ENCODE measurements at places on chromosomes 1 and 21.

DNA sequence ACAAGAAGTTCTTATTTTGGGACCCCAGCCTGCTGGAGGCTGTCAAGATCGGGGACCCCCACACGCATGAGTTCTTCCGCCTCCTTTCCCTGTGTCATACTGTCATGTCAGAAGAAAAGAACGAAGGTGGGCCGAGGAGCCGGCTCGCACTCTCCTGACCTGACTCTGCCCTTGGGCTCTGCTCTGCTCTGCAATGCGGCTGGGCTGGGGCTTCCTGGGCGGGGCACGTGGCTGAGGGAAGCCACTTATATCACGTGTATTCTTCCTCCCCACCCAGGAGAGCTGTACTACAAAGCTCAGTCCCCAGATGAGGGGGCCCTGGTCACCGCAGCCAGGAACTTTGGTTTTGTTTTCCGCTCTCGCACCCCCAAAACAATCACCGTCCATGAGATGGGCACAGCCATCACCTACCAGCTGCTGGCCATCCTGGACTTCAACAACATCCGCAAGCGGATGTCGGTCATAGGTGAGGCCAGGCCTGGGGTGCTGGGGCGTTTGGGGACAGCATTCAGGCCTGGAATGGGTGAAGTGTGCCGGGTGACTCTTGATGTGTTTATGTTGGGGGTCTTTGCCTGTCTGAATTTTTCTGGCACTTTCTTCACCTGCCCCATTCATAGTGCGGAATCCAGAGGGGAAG is 17.6 kb downstream of the ATP8B2 start:
- no peak for DNase-seq

DNA sequence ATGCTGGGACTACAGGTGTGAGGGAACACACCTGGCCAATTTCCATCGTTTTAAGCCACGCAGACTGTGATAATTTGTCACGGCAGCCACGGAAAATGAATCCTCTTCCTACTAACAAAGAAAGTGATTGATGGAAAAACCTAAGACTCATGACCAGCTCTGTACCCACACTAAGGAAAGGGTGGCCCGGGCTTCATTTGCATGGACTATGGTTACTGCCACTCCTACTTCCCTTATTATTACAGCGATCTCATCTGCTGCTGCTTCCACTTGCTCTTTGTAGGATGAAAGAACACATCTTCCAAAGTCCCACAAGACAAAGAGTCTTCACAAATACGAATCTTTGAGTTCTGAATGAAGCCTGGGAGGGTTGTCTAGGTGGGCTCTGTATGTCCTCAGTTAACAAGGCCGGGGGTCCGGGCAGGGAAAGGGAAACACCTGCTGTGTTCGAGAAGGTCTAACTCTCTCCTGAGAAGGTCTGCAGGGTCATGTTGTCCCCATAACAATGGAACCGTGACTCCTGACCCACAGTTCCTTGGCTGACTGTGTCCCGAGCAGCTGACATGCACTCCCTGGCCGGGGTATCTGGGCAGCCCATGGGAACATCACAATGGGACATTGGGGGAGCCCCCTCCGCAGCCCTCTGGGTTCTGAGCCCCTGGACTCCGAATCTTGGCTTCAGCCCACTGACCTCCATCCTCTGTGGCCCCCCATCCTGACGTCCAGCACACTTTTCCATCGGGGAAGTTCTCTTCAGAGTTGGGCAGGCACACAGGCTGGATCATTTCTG is 13.3 kb upstream of the TFF1 start:
- DNase-seq = no peak

DNA sequence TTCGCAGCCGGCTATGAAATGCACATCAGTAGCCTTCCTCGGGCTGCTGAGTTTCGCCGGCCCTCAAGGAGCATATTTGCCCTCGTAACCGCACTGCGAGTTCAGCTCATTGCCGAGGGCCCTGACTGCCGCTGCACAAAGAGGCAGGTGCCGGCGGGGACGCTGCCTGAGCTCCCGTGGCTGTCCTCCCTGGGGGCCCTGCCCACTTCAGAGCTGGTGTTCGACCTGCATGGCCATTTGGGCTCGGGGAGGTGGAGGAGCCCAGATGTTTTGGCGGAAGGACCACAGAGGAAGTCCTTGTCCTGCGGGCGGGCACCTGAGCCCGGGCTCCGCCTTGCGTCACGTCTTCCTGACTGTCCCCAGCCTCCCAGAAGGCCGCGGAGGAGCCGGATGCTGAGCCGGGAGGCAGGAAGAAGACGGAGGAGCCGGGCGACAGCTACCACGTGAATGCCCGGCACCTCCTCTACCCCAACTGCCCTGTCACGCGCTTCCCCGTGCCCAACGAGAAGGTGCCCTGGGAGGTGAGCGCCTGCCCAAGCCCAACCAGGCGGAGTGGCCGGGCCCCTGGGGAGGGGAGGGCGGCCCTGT is 29.9 kb upstream of the LRRC3 start:
- peak; percentile 21 for DNase-seq

DNA sequence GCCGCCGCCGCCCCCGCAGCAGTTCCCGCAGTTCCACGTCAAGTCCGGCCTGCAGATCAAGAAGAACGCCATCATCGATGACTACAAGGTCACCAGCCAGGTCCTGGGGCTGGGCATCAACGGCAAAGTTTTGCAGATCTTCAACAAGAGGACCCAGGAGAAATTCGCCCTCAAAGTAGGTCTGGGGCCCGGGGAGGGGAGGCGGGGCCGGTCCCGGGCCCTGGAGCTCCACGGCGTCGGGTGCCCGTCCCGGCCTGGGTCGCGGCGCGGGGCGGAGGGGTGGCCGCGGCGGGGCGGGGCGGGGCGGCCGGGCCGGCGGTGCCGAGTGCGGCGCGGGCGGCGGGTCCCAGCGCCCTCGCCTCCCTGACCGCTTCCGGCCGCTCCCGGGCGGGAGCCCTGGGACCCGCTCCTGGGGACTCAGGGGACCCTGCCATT is 646 bp downstream of the MAPKAPK2 start:
- DNase-seq = peak; percentile 12

- peak; percentile 91 for DNase-seq
Observed at GRCh38 chr1:26862781-26863684, at the start of gene SFN. SFN (plus strand) TSS chr1:26863149; CDS start chr1:26863213, 64 bp downstream.

DNA sequence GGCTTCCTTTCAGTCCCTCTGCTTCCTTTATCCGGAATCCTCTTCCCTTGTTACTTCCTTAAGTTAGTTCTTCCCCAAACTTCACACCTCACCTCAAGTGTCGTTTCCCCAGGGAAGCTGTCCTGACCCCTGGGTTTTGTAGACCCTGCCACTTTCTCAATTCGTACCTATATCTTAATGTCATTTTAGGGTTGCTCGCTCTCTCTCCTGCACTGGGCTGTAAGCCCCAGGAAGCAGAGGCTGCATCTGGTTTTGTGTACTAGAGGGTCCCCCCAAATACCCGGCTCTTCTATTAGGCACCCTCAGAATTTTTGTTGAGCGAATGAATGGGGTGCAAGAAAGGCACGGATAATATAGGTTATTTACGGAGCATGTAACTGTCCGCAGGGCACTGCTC is 603 bp upstream of the OPRD1 start:
- DNase-seq = no peak

- no peak for DNase-seq
Observed at GRCh38 chr1:236066054-236066453, 1.2 kb upstream of the NID1 start.

DNA sequence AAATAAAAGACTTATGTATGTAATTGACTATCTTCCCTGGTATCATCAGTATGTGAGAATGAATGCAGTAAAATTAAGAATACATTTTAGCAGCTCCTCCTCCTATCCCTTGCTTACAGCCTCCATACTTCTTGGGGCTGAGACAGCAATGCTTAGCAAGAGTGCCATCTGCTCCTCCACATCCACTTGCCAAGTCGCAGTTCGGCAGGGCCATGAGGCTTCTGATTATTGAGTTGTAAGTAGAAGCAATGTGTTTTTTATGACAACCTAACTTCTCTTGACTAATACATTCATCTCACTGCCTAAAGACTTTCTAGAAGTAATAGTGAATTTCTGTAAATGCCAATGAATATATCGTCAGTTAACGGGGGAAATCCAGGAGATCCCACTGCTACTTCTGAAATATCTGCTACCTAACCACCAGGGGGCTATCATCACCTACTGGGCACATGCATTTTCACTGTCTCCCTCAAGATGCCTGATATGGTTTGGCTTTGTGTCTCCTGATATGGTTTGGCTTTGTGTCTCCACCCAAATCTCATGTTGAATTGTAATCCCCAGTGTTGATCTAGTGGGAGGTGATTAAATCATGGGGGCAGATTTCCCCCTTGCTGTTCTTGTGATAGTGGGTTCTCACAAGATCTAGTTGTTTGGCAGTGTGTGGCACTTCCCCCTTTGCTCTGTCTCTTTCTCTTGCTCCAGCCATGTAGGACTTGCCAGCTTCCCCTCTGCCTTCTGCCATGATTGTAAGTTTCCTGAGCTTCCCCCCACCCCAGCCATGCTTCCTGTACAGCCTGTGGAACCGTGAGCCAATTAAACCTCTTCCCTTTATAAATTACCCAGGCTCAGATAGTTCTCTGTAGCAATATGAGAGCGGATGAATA is 59.6 kb downstream of the EXTL2 start:
- DNase-seq = no peak

- DNase-seq = peak; percentile 58
Observed at GRCh38 chr1:116667575-116668105, at the start of gene IGSF3. IGSF3 (minus strand) TSS chr1:116667733; CDS start chr1:116666326, 1,407 bp downstream.

DNA sequence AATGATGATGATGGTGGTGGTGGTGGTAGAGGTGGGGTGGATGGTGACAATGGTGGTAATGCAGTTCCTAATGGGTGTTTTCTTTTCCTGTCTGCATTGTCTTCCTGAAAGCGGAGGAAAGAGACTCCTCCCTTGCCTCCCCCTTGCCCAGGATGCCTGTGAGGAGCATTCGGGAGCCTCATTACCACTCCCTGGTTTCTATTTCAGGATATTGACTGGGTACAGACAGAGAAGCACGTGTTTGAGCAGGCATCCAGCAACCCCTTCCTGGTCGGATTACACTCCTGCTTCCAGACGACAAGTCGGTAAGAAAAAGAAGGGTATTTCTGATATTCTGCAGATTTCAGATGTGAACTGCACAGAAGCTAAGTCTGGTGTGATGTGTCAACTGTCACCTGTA is 38.8 kb downstream of the FAAP20 start:
- no peak for DNase-seq

DNA sequence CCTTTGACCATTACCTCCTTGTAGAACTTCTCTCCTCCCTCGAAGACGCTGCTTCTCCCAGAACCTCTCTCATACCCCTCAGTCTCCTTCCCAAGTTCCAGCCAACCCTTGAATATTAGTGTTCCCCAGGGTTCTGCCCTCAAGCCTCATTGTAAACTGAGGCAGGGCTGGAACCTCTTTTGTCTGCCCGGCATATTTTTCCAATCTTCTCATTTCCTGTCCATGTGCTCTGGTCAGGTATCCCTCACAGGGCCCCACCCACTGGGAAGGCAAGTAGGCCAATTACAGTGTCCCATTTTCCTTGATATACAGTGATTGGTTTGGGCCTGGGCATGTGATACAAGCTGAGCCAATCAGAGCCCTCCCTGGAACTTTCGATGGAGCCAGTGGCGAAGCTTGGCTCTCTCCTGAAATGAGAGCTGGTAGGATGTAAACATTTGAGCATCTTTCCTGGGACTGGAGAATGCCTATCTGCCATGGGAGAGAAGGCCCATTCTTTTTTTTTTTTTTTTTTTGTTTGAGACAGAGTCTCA is 57.1 kb upstream of the ID3 start:
- peak; percentile 35 for DNase-seq

DNA sequence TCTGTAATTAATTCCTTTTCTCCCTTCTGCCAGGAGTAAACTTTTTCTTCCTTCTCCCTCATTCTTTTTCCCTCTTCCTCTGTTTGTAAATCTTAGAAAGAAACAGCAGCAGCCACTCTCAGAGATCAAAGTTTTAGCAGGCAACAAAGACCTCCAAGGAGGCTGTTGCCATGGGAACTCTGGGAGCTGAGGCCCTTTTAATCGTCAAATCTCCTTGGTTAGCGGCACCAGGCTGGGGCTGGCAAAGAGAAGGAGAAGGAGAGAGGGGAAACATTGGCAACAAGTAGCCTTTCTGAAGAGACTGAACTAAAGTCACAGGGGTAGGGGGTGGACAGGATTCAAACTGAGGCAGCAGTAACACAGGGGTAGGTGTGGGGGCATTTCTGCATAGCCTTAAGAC is 25.2 kb downstream of the ILDR2 start:
- DNase-seq = no peak

DNA sequence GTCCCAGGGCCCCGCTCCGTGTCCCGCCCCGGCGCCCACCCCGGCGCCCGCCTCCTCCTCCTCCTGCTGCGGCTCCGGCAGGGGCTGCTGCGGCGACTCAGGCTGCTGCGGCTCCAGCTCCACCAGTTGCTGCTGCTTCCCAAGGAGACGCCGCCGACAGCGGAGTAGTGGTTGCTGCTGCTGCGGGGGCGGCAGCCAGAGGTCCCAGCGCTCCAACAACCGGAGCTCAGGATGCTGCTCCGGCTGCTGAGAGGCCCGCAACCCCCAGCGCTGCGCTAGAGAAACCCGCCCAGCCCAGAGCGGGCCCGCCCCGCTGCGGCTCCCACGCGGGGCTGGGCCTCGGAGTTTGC is 1.1 kb downstream of the CRCT1 start:
- no peak for DNase-seq

Measured in NCI-H2081 (cell line).